Fibroblast of the conjunctiva (primary cell): ENCODE measurements at places on chromosomes 4 and X.
A peak's percentile ranks its signal among the peaks of the same experiment; 100 is the strongest.

- no peak for DNase-seq
Measured at GRCh38 chr4:7189475-7190277, 2.7 kb upstream of the SORCS2 start.

DNA sequence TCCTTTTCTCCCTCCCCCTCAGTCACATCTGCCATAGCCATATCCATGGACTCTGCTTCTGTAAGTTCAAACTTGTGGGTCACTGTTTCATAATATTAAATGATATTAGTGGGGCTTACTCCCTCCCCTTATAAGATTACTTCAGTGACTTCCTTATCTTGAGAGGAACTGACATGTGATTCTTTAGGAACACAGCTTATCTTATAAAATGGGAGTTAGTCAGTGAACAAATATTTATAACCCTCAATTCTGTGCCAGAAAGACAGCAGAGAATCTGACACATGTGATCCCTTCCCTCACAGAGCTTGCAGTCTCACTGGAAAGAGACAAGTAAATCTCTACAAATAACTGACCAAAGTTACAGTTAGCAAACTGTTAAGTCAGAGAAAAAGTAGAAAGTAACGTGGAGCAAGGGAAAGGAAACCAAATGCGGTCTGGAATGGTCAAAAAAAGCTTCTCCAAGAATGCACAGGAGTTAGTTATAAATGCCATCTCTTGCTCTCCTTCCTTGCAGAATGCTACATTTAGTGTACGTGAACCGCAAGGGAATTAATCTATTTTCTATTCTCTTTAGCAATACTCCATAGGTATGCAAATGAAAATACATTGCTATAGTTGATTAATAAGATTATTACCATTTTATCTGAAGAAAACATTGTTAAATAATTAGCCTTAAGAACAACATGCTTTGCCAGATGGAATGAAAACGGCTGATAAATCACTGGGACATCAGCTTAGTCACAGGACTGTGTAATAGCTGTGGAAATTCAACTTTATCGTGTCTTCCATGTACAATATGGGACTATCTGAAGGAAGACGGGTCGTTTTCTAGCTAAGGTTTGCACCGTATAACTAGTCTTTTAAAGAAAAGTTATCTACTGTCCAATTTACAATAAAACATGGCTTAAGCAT lies 29.0 kb downstream of the SGMS2 start:
- no peak for DNase-seq

DNA sequence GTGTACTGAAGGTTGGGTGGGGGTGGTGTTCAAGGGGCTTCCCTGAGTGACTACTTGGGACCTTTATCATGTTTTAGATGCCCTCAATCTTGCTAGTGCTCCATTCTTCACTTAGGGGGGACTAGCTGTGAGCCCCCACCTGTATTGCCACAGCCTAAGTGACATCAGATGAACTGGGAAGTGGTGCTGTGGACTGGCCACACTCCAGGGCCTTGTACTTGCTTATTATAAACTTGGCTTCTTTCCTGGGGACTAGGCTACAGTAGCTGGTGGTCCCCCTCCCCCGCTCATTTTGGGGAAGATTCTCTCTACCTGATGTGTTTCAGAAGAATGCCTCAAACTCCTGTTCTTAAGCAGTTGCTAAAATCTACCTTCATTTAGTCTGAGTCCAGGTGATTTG lies 46.7 kb upstream of the WDR1 start:
- no peak for DNase-seq

DNA sequence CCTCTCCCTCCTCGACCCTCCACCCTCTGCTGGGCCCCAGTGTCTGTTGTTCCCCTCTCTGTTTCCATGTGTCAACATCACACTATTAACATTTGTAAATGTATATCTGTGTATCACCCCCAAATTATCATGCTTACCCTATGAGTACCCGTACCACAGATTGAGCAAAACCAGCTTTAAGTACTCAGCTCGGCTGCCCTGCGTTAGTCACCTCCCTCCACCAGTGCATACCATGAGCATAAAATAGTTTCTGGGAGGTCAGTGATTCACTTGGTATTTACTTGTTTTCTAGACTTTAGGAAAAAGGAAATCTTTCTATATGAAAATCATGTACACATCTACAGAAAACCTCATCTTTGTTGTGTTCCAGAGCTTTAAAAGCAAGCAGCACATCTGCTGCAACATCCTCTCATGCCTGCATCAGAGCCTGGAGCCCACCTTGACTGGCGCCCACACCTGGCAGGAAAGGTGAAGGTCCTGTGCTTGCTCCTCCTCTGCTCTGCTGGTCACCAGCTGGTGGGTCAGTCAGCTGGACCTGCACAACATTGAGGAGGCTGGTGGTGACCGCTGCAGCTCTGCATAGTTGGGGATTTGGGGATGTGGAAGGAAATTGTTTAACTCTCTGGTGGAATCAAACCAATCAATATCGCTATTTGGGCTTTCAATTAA lies 214.4 kb upstream of the KLF3 start:
- DNase-seq: no peak

- DNase-seq: no peak
Measured at GRCh38 chrX:69556060-69557011, 52.2 kb downstream of the NALF2 start.

DNA sequence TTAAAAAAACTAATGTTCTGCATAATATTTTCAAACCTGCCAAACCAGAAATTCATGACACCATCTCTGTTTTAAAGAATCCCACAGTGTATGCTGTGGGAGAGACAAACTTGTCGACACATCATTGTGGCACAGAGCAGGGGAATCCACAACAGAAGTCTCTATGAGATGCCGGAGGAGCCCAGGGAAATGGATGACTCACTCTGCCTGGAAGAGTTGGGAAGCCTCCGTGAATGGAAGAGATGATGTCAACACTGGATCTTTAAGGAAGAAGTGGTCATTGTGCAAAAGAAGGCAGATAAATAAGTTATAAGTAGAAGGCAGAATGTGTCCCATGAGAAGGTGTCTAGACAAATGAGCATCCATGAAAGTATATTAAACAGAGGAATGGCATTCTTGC lies 595.1 kb downstream of the RAB28 start:
- no peak for DNase-seq

DNA sequence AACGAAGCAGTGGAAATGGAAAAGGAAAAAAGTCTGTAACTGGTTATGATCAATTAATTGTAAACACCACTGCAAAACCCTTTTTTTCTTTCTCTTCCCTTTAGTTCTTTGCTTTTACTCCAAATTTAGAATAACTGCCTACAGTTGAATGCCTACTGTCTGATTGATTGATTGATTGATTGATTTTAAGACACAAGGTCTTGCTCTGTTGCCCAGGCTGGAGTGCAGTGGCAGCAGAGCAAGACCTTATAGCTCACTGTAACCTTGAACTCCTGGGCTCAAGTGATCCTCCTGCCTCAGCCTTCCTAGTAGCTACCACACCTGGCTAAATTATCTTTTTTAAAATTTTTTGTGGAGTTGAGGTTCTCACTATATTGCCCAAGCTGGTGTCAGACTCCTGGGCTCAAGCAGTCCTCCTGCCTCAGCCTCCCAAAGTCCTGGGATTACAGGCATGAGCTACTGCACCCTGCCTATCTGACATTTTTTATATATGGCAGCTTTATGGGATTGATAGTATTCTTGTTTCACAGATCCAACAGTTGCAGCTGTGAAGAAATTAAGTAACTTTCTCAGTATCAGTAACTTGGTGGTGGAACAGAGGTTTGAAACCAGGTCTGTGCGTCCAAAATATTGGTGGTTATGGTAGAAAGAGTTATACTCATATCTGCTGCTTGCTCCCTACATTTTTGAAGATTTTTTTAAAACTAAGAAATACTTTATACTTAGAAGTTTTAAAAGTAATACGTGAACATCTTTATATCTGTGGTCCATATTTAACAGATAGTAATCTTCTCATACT lies 12.4 kb downstream of the UBE2K start:
- DNase-seq: no peak

DNA sequence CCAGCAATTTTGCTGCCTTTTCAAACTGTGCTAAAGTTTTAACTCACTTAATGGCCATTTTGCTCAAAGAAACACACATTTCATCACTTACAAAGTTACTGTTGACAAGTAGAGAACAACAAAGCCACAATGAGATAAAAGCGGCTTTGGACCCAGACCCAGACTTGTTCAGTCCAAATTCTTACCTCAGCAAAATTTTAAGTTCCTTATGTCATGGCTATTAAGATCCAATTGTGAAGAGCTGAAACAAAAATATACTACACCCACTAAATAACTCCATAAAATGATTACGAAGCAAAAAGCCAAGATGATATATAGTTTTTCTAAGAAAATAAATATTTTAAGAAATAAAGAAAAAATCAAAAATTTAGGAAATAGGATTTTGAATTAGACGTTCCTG lies 137.0 kb upstream of the INPP4B start:
- DNase-seq: no peak

DNA sequence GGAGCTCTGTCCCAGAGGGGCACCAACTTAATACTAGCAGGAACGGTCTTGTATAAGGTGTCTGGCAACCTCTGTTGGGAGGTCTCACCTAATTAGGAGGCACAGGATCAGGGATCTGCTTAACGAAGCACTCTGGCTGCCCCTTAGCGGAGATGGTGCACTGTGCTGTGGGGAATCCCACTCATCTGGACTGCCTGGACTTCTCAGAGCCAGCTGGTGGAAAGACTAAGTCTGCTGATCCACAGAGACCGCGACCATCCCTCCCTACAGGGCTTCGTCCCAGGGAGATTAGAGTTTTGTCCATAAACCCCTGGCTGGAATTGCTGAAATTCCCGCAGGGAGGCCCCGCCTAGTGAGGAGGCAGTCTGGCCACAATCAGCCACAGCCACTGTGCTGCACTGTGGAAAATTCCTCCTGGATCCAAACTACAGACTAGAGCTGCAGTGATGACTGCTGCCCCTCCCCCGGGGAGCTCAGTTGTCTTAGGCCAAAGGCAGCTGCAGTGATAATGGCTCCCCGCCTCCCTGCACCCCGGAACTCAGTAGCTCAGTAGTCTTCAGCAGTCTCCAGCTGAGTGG lies 22.0 kb upstream of the ZCCHC4 start:
- no peak for DNase-seq

GRCh38 chrX:96705905-96706304 lies 21.3 kb downstream of the DIAPH2 start:
- DNase-seq: no peak

DNA sequence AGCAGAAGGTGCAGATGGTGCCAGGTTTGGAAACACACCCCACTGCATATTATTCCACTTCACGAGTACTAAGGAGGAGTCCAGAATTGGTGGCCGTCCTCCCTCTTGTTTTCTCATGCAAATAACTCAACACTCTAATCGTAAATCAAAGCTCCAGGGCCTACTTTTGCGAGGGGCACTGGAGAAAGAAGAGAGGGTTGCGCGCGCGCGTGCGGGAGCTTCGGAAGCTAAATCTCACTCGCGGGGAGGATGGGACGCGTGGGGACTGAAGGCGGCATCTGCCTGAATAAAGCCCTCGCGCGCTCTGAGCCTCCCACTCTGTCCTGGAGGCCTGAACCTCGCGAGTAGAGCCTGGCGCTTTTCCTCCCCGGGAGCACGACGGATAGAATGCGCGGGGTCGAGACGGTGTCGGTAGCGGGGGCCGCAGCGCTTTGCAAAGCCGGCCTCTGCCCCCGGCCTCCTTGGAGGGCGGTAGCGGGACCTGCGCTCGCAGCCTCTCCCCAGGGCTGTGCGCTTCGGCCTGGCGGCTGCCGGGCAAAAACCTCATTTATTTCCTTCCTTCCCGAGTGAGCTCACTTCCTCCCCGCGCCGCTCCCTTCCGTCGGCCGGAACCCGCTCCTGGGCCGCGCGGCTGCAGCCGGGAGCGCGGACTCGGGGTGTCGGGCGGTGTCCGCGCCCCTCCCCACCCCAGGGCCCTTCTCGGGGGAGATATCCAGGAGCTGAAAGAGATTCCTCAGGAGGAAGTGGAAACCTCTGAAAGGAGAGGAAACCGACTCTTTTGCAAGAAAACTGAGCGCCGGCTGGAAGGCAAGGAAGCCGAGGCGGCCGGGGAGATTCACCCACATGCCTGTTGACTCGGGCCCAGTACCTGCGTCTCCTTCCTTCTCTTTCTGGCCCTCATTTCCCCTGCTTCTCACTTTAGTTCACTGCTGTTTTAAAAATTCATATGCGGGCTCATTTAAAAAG lies 20.7 kb downstream of the HAND2 start:
- DNase-seq: no peak

- no peak for DNase-seq
Measured at GRCh38 chr4:183098019-183098722, 886 bp upstream of the WWC2 start.

DNA sequence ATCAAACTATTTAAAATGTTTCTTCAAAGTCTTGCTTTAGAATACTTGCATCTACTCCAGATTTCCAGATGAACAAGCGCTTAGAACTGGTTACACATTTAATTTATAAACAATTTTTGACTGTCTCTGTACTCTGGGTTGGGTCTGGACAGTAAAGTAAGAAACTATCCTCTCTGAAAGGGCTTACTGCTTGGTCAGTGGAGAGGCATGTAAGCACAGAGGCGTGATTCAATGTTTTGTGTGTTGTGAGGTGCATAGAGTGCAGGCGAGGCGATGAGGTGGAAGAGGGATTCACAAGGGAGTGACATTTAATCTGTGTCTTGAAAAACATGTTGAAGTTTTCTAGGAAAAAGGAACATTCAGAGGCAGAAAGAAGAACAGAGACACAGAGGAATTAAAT lies 231.4 kb downstream of the VEGFC start:
- DNase-seq: no peak

GRCh38 chr4:98540803-98541202 lies 117.6 kb downstream of the TSPAN5 start:
- DNase-seq: no peak

DNA sequence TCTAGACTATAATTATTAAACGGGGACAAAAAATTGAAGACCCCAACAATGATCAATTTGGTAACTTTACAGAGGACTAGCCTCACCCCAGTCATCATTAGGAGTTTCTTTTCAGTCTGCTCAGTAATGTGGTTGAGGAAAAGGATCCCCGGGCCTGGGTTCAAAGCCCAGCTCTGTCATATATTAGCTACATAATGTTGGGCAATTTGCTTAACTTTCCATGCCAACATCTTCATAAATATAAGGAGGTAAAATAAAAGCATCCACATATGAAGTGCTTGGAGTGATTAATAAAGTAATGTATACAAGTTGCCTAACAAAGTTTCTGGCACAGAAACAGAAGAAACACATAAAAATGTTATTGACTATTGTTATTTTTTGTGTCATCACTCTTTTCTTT lies 53.4 kb upstream of the ANTXR2 start:
- DNase-seq: no peak

- no peak for DNase-seq
Measured at GRCh38 chrX:150329868-150330267, 33.2 kb upstream of the MAMLD1 start.

GRCh38 chr4:77703666-77704065 lies 98.0 kb downstream of the CXCL13 start:
- DNase-seq: no peak

- peak; percentile 44 for DNase-seq
Measured at GRCh38 chr4:153345012-153345981, 809 bp downstream of the MND1 start.

GRCh38 chr4:60579335-60579734 lies 620.8 kb upstream of the ADGRL3 start:
- no peak for DNase-seq

GRCh38 chrX:114787061-114787460 lies 203.2 kb downstream of the HTR2C start:
- DNase-seq: no peak
